Naive B cell (primary cell): ENCODE measurements at places on chromosomes 6 and 20.

- no peak for DNase-seq
- H3K27me3 ChIP-seq = no peaks in the 10 kb centered on the region
- no peaks in the 10 kb centered on the region for H3K36me3 ChIP-seq
- peaks cover 9% of the 10 kb centered on the region for H3K4me1 ChIP-seq
- H3K27ac ChIP-seq = no peak overlapping the region
These were observed 194.2 kb downstream of the KHDC1L start for GRCh38 chr6:73030791-73031782.

- no peak overlapping the region for H3K27ac ChIP-seq
- no peak for DNase-seq
- no peak overlapping the region for H3K4me3 ChIP-seq
- H3K36me3 ChIP-seq = no peaks in the 10 kb centered on the region
These were observed 5.9 kb upstream of the CST3 start for GRCh38 chr20:23643659-23644058.

- H3K4me1 ChIP-seq = peaks cover 2% of the 10 kb centered on the region
- peaks cover 4% of the 10 kb centered on the region for H3K27me3 ChIP-seq
- H3K27ac ChIP-seq = no peak overlapping the region
These were observed 166.2 kb upstream of the SPACA1 start for GRCh38 chr6:87881342-87881895.

DNA sequence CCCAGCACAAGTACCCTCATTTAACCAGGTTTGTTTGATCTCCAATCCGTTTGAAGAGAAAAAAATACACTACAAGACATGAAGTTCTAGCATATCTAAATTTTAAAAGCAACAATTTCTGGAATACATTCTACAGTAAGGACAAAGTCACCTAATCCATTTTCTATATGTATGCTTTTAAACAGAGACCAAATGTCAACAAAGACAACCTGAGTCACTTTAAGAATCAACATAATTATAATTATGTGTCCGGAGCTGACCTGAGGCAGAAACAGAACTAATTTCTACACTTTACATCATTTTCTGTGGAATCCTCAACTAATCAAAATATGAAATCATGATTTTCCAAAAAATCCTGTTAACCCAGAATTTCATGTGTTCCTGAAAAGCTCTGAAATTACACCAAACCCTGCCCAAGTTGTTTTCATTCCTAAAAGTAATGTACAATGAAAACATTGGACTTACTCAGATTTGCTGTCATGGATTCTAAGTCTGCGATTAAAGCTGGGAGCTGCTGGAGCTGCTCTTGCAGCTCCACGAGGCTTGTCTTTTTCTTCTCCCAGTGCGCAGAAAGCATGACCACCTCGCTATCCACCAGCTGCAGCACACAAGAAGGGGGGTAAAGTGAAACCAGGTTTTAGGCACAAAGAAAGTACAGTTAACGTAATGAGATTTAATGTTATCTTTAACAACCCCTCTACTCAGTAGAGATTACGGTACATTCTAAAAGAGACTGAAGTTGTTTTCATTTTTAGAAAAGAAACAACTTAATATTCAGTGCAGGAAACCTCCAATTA lies 35.8 kb downstream of the DTNBP1 start:
- H3K27ac ChIP-seq = no peak overlapping the region
- H3K27me3 ChIP-seq = no peaks in the 10 kb centered on the region
- peaks cover 20% of the 10 kb centered on the region for H3K4me1 ChIP-seq
- no peaks in the 10 kb centered on the region for H3K36me3 ChIP-seq
- DNase-seq = no peak
